CD4-positive, alpha-beta T cell treated with Interleukin-6 at 100 ng/mL for 8 hours (primary cell): ENCODE measurements at places on chromosomes 16 and 17.

DNA sequence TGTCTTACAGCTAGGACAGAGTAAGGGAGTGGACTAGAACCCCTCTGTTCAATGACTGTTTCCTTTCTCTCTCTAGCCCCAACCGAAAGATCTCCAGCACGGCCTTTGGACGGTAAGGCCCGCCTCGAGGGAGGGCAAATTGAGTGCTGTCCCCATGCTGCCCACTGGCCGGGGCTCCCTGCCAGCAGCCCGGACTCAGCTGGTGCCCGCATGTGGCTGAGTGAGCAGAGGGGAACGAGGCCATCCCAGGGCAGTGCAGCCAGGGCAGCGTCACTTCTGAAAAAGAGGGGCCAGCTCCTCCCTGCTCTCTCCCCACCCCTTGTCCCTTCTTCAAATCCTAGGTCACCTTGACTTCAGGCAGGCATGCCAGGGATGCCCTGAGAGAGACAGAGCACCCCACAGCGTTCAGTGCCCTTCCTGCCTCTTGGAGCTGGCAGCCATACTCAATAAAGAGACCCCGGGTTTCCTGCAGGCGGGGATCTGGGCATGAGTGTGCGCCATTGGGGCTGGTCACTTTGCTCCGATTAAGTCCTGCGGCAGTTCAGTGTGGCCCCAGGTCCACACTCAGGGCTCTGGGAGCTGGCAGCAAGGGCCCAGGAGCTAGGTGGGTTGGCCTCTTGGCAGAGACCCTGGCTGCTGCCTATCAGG lies 130.9 kb downstream of the RAB11FIP4 start:
- no peak for DNase-seq

- DNase-seq = no peak
Observed at GRCh38 chr17:77542011-77542410, 401.2 kb downstream of the SEC14L1 start.

GRCh38 chr16:85675251-85675874 lies 13.4 kb downstream of the GINS2 start:
- DNase-seq = no peak

DNA sequence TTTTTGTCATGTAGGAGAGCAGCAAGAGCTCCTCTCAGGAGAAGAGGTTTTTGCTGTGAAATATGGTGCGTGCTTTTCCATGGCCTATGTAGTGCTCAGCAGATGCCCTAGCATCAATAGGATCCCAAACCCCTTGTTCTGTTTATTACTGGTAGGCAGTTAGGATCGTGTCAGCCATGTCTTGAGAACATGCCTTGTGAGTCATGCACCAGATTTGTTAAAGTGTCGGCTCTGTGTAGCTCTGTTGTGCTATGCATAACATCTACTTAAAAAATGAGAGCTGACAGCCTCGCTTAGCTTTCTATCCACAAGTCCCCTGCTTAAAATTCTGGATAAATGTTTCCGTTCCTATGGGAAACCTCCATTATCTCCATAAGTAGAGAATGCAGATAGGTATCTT lies 4.4 kb upstream of the EIF4A3 start:
- no peak for DNase-seq

DNA sequence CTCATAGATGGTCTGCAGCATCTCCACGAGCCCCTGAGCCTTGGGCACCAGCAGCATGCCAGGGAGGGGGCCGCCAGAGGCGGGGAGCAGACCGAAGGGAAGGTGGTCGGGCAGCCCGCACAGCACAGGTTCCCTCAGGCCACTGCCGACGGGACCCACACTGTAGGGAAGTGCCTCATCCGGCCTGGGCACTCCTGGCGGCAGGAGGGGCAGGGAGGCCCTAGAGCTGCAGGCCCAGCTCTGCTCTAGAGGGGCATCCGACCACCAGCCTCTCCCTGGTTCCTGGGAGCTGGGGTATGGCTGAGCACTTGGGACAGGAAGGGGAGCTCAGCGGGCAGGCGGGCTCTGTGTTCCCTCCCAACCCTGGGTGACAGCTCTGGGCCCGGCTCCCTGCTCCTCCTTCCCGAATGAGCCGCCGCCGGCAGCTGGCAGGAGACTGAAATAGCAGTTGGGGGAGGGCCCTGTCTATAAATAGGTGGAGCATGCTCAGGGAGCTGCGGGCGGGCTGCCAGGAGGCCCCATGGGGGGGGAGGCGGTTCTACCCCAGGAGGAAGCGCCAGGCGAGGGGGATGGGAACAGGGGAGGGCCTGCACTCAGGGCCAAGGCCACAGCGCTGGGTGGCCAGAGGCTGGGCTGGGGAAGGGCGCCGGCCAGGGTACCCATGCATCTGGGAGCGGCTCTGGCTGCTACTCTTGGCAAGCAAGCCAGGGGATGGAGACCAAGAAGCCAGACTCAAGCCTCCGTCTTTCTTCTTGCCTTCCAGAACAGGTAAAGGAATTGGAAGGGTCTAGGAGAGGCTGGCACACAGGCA lies 12.4 kb downstream of the HDAC5 start:
- DNase-seq = peak; percentile 58

DNA sequence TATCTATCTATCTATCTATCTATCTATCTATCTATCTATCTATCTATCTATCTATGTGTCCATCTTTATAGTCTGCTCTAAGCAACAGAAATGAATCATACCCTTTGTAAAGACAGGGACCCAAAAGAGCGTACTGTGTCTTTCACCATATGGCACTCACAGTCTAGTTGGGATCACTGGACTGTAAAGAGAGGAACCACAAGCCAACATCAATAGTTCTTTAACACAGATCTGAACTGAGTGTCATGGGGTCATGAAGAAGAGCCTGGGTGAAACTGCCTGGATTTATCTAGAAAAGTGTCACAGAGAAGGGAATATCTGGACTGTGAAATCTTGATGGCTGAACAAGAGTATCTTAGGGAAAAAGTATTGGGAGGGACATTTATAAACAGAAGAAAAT lies 619.1 kb upstream of the SOX9 start:
- DNase-seq = no peak

GRCh38 chr17:40079545-40079944 lies 16.8 kb downstream of the THRA start:
- no peak for DNase-seq

DNA sequence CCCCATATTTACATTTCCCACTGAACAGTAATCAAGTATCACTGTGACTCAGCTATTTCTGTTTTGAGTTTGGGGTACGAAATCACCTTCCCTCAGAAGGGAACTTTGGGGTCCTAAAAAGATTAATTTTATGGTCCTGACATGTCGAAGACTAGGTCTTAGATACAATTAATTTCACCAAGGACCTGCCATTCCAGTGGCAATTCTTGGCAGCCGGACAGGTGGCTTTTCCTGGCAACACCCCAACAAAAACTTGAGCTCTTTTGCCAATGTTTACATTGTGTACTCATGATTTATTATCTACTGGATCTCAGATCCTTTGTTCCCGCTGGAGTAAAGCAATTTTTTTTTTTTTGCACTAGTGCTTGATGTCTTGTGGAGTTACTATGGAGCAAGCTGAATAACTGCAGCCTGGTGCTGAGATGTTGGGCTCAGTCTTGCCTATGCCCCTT lies 14.4 kb downstream of the SLFN5 start:
- DNase-seq = no peak

GRCh38 chr17:66183529-66183928 lies 8.4 kb downstream of the CEP112 start:
- no peak for DNase-seq

DNA sequence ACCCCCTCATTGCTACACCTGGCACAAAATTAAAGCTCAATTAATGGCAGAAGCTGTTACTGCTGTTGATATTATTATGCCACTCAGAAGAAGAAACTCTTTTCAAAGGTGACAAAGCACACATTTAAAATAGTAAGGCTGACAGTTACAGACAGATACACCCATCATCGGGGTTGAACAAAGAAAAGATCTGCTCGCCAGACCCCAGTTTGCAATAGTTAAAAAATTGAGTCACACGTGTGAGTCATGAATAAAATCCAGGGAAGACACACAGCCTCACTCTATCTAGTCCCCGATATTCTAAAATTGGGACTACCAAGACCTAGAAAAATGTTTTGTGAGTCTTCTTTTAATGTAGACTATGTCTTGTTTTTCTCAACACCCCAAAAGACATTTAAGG lies 330.0 kb upstream of the SOX9 start:
- no peak for DNase-seq

DNA sequence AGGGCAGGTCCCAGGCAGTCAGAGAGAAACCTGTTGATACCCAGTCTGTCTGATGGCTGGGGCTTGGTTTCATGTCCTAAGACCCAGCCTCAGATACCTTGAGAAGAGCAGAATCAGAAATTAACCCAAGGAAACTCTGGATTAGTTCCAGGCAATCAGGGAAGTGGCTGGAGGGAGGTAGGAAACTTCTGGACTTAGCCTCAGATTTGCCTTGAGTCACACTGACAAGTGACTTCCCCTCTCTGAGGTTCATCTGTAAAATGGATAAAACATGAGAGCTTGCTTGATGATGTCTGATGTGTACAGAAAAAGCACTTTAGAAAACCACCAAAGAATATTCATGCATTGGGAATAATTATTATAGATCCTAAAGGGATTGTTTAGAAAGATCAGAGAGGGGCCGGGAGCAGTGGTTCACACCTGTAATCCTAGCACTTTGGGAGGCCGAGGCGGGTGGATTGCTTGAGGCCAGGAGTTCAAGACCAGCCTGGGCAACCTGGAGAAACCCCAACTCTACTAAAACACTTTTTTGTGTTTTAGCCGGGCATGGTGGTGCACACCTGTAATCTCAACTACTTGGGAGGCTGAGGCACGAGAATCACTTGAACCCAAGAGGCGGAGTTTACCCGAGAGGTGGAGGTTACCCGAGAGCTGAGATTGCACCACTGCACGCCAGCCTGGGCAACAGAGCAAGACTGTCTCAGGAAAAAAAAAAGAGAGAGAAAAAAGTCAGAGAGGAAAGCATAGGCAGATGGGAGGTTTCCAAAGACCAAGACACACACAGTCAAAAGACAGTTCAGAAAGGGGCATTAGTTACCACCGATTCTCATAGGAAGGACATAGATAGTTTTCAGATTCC lies 3.8 kb downstream of the CIITA start:
- DNase-seq = no peak

GRCh38 chr16:50616386-50616785 lies 64.7 kb downstream of the SNX20 start:
- DNase-seq = no peak

DNA sequence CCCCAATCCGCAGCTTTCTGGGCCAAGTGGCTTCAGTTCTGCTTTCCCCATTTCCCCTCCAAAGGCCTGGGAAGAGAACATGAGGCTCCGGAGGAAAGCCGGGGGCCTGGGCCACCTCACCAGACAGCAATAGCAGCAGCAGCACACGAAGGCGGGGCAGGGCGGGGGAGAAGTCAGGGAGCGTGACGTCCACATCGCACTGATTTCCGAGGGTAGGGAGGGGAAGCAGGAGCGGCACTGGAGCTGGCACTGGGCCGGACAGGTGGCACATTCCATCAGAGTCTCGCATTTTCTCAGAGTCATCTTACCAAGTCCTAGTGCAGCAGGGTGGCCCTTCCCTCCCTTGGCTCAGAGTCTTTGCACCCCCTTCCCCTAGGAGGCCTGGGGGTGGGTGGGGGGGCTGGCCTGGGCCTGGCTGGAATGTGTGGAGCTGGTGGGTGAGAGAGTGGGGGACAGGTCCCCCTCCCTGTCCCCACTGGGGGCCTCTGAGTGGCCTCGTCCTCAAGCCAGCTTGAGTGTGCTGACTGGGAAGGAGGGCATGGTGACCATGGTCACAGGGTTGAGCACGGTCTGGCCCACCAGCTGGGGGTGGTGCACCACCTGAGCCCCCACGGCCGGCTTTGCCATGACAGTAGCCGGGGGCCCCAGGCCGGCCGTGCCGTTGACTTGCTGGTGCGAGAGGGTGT lies 14.3 kb downstream of the MNT start:
- DNase-seq = no peak

DNA sequence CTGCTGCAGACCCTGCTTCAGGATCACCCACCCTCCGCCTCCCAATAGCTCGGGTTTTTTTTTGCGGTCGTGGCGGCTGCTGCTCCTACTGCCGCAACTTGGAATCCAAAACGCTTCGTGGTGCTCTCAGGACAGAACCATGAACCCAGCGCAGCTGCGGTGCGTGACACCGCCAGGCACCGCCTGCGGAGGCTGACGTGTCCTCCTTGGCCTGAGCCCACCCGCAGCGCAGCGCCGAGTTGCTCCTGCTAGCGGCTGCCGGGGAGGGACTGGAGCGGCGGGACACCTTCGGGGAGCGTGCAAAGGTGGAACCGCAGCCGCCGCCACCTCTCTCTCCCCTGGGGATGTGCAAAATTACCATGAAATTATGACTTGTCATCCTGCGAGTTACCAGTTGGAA lies 1893.0 kb downstream of the TP53TG3F start:
- no peak for DNase-seq

GRCh38 chr16:25256695-25257469 lies 763 bp downstream of the ZKSCAN2 start:
- no peak for DNase-seq

- no peak for DNase-seq
Observed at GRCh38 chr17:15095935-15096334, 169.2 kb downstream of the PMP22 start.

- no peak for DNase-seq
Observed at GRCh38 chr16:13959626-13960025, 39.7 kb downstream of the ERCC4 start.

DNA sequence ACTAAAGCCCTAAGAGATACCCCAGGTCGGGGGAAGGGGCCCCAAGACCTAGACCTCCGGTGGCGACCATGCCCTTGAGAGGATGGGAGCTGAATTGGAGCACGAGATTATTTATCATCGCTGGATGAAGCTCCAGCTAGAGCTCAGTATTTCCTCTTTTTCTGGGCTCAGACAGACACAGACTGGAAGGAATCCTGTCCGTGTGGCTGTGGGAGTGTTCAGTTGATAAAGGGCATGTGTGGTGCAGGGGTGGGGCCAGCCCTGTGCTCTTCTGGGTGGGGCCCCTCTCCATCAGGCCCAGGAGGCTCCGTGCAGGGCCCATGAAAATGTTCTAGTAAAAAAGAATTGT lies 6.3 kb upstream of the CBX4 start:
- DNase-seq = no peak

GRCh38 chr17:50533720-50534148 lies 1.2 kb downstream of the EPN3 start:
- DNase-seq = no peak
